ENCODE measurements at places on chromosomes 16 and 17. TPM values are rescaled to one million over a fixed set of nuclear protein-coding genes. Genes with fewer than 3 reads are reported as not detected.

GRCh38 chr17:30954046-30954830, 16.6 kb upstream of the RNF135 start:
- no peaks in the 10 kb centered on the region for H3K27me3 ChIP-seq
- no peak overlapping the region for H3K4me3 ChIP-seq
- DNase-seq: no peak

GRCh38 chr16:11673091-11674000, 5.1 kb downstream of the SNN start:
- H3K4me3 ChIP-seq: no peak overlapping the region
- H3K36me3 ChIP-seq: no peaks in the 10 kb centered on the region
- DNase-seq: no peak
- no peaks in the 10 kb centered on the region for H3K27me3 ChIP-seq

GRCh38 chr16:89853306-89853993, 19.9 kb upstream of the TCF25 start:
- no peak overlapping the region for H3K27ac ChIP-seq
- H3K4me1 ChIP-seq: no peaks in the 10 kb centered on the region
- no peaks in the 10 kb centered on the region for H3K36me3 ChIP-seq
- DNase-seq: no peak
- no peaks in the 10 kb centered on the region for H3K27me3 ChIP-seq
- no peak overlapping the region for H3K4me3 ChIP-seq

- H3K36me3 ChIP-seq: no peaks in the 10 kb centered on the region
- H3K4me1 ChIP-seq: no peaks in the 10 kb centered on the region
- no peak overlapping the region for H3K4me3 ChIP-seq
- no peak for DNase-seq
Observed at GRCh38 chr17:7119314-7119713, 4.7 kb upstream of the ASGR2 start.

ZNF646 gene
- total RNA-seq: 31.2 TPM

GRCh38 chr16:53865494-53865863, 161.5 kb downstream of the FTO start:
- DNase-seq: no peak
- no peaks in the 10 kb centered on the region for H3K36me3 ChIP-seq
- no peak overlapping the region for H3K4me3 ChIP-seq
- peaks cover 10% of the 10 kb centered on the region for H3K4me1 ChIP-seq
- no peak overlapping the region for H3K27ac ChIP-seq
- H3K27me3 ChIP-seq: no peaks in the 10 kb centered on the region

ABCC6 gene
- total RNA-seq: 0.79 TPM

- H3K4me3 ChIP-seq: no peak overlapping the region
- H3K4me1 ChIP-seq: peaks cover 31% of the 10 kb centered on the region
- DNase-seq: peak; percentile 77
- H3K27me3 ChIP-seq: no peaks in the 10 kb centered on the region
Observed at GRCh38 chr16:79169239-79169638, 431.3 kb downstream of the MAF start.

DNA sequence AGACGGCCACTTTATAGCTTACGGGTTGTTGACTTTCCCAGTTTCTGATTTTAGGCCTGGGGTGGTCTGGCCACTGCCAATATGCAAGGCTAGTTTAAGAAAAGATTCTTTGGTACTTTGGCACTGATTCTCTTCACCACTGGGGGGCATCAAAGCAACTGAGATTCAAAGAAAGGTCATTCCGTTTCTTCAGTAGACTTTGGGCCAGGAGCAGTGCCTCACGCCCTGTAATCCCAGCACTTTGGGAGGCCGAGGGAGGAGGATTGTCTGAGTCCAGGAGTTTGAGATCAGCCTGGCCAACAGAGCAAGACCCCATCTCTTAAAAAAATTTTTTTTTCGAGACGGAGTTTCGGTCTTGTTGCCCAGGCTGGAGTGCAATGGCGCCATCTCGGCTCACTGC, 53.0 kb downstream of the RPA1 start:
- peak; percentile 66 for DNase-seq
- peaks cover 26% of the 10 kb centered on the region for H3K36me3 ChIP-seq
- peaks cover 30% of the 10 kb centered on the region for H3K4me1 ChIP-seq
- no peak overlapping the region for H3K4me3 ChIP-seq
- H3K27ac ChIP-seq: no peak overlapping the region

CIBAR2 gene
- total RNA-seq: not detected

- DNase-seq: peak; percentile 8
- no peaks in the 10 kb centered on the region for H3K36me3 ChIP-seq
- H3K27me3 ChIP-seq: peaks cover 91% of the 10 kb centered on the region
- H3K4me3 ChIP-seq: no peak overlapping the region
- H3K4me1 ChIP-seq: peaks cover 10% of the 10 kb centered on the region
- H3K27ac ChIP-seq: no peak overlapping the region
Observed at GRCh38 chr17:36468903-36469635, 17.4 kb upstream of the ZNHIT3 start.
